Right renal pelvis (tissue), 4 donors: ENCODE measurements at places on chromosomes 5 and 9. TPM values are rescaled to one million over a fixed set of nuclear protein-coding genes. Genes with fewer than 3 reads are reported as not detected.

MEIKIN gene
- polyA plus RNA-seq: not detected

C9orf153 gene
- polyA plus RNA-seq: 0.20 TPM

ADAMTS16 gene
- polyA plus RNA-seq: 79.4 TPM

DND1 gene
- polyA plus RNA-seq: 0.14 TPM

UGT3A2 gene
- polyA plus RNA-seq: 11.2 TPM

SVEP1 gene
- 7.4 TPM for polyA plus RNA-seq

PMPCA gene
- 62.9 TPM for polyA plus RNA-seq
